ENCODE measurements at places on chromosomes 13 and 19.
A peak's percentile ranks its signal among the peaks of the same experiment; 100 is the strongest.

DNA sequence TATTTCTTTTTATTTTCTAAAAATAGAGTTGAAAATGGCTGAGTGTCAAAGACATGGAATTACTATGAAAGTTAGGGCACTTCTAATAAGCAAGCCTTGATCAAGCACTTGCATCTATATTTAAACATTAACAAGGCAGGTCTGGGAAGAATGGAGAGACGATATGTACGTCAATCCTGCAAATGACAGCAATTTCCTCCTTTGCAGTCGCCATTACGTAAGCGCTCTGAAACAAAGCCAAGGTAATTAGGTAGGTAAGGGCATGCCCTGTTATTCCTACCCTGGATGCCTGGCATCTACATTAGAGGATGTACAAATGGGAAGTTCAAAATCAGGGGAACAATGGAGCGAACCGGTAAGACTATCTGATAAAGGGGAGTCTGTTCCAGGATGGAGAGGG, 664.0 kb upstream of the ARGLU1 start:
- peak; percentile 83 for DNase-seq

DNA sequence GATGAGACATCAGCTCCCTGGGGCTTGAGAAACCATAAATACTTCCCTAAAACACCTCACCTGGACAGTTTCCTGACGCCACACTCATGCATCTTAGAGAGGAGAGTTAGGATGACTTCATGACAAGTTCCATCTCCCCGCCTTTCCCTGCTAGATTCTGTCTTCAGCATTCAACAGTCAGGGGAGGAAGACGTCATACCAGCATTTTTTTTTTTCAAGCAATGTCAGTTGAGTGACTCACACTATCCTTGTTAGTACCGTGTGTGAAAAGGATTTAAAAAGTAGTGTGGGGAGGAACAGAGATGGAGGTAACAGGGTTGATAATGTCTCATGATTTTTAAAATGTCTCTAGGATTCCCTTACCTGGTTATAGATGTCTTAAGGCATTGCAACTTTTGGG, at the start of gene OR7D2:
OR7D2 (plus strand) TSS at position 79 of the 400 bp plus-strand sequence. CDS start 6,803 bp downstream, outside the sequence.
- DNase-seq, result no peak

- DNase-seq, result no peak
Measured at GRCh38 chr19:46776927-46777911, 11.2 kb downstream of the SLC1A5 start.

GRCh38 chr13:24083141-24083540, 77.4 kb upstream of the SPATA13 start:
- DNase-seq, result no peak

DNA sequence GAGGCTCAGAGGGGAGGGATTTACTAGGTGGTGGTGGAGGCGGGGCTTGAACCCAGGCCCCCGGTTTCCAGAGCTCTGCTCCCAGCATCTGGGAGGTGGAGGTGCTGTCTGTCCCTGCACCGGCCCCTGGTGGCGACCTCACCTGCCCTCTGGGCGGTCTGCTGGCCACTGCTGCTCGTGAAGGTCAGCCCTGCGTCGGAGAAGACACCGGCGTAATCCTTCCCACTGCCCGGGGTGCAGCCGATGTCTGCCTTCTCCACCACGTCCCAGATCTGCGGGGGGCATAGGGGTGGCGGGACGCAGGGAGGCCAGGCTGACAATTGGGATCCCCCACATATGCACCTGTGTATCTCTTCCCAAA, 12.8 kb downstream of the C3 start:
- no peak for DNase-seq

DNA sequence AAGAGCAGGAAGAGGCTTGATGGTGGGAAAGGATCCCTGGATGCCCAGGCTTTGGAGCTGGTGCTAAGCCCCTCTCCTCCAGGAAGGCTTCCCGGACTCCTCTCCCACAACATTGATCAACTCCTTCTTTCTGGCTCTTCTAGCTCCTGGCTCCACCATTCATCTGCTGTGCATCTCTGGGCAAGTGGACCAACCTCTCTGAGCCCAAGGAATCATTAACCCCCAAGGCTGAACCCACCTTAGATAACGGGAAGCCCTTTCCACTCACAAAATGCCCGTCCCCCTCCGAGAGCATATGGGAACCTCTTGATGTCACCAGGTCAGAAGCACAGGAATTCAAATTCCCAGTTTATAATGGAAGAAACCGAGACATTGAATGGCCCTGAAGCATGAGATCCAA, 5.2 kb downstream of the SIRT6 start:
- no peak for DNase-seq

DNA sequence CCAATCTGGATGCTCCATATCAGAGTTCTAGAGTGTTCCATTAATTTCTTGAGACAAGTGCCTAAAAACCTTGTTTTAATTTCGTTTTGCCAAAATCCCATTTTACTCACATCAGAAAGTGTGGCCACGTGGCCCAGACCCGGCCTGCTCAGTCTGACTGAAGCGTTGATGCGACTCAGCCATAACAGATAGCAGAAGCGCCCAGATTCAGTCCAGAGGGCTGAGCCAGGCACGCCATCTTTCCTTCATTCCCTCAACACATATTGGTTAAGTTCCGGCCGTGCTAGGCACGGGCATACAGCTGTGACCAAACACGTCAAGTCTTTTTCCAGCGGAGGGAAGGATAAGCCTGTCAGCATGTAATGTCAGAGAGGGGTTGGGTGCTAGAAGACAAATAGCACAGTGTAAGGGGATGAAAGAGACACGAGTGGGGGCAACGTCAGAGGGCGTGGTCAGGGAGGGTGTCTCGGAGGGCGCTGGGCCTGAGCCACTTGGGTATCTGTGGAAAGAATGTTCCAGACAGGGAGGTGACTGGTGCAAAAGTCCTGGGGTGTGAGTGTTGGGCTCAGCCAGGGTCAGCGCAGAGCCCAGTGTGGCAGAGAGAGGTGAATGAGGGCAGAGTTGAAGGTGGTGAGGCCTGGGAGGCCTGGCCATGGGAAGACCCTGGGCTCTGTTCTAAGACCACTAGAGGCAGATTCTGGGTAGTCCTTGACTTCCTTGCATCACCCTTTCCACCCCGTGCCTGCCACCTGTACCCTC, 3.1 kb downstream of the F10 start:
- DNase-seq, result no peak

DNA sequence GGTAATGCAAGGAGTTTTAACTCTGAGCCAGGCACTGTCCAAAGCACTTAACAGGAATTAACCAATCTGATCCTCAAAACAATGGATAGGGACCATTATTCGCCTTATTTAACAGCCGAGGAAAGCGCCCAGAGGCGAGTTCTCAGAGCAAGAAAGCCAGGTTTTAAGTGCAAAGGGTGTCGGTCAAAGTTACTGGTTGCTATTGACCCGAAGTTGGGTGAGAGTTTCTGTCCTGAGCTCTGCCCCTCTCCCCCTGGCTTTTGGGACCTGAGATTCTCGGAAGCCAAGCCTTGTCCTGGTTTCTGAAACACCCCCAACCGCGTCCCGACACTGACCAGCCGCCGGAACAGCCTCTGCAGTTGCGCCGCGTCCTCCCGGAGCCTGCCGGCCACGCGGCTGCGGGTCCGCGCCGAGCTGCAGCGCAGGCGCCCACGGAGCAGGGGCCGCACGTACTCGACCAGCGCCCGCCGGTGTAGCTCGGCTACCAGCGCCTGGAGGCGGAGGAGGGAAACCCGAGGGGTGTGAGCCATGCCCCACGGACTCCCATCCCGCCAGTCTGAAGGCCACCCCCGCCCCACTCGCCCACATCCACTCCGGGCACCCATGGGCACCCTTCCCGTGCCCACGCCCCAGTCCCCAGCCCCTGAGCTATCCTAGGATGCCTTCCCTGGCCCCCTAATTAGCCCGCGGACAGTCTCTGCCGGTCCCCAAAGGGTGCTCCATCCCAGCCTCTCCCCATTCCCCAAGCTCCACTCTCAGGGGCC, 27.8 kb downstream of the EXOC3L2 start:
- DNase-seq, result no peak

DNA sequence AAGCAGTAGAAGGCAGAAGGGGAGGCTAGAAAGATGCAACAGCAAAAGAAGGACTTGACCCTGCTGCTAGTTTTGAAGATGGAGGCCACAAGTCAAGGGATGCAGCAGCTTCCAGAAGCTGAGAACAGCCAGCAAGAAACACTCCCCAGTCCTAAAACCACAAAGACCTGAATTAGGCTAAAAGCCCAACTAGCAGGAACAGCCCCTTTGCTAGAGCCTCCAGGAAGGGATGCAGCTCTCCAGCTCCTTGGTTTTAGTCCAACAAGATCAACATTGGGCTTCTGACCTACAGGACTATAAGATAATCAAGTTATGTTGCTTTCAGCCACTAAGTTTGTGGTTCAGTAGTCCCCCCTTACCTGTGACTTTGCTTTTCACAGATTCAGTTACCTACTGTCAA, 10.5 kb upstream of the LATS2 start:
- DNase-seq, result no peak

DNA sequence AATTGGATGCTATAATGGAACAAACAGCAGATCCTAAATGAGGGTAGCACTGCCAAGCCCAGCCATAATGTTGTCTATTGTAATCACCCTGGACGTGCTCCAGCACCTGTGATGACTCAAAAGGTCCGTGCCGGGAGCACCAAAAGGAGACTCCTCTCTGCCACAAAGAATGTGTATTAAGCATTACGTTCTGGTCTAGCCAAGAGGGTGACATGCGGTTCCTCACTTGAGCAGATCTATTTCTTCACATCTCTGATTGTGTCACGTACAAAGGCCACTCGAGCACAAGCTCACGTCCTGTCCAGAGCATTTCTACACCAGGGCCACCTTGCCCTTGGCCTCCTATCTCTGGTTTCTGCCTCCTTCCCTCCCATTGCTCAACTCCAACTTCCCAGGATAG, 219.9 kb upstream of the IRS2 start:
- peak; percentile 37 for DNase-seq

DNA sequence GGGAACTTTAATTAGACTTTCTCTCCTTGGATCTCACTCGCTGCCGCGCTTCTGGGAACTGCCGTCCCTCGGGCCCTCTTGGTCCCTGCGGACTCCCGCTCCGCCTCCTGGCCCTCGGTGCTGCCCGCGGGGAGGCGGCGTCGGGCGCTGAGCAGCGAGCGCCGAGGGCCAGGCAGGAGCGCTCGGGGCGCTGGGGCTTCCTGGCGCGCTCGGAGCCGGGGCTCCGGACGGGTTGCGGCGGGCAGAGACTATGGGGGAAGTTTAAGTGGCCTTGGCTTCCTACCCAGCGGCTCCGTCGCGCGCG, 704 bp downstream of the CHST8 start:
- no peak for DNase-seq

DNA sequence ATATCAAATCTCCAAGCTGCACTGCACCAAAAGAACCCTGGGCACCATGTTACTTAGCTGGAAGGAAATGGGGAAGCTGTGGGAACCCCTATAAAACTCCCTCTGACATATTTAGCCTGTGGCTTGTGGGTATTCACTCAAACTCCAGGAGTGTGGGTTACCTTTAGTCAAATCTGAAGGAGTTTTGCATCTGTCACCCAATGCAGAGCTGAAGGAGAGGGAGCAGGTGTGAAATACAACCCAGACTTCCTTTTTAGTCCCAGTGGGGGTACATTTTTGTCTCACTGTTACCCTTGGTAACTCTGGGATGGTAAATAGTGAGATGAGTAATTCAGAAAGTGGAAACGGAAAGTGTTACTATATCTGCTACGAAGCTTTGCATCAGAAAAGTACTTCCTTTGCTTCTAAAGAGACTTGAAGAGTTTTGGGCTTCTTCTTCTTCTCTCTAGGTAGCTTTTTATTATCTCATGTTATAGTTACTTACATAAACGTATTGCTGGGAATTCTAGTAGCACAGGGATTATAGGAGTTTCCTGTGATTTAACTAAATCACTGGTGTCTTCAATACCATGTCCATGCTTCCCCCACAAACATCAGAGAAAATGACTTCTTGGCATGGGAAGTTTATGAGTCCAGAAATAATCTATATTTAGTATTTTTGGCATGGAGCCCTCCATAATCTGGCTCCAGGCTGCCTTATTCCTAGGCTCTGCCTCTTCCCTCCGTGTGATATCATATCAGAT, 105.9 kb downstream of the AKAP11 start:
- no peak for DNase-seq

GRCh38 chr13:111343186-111343805, 22.9 kb downstream of the TEX29 start:
- DNase-seq, result no peak

DNA sequence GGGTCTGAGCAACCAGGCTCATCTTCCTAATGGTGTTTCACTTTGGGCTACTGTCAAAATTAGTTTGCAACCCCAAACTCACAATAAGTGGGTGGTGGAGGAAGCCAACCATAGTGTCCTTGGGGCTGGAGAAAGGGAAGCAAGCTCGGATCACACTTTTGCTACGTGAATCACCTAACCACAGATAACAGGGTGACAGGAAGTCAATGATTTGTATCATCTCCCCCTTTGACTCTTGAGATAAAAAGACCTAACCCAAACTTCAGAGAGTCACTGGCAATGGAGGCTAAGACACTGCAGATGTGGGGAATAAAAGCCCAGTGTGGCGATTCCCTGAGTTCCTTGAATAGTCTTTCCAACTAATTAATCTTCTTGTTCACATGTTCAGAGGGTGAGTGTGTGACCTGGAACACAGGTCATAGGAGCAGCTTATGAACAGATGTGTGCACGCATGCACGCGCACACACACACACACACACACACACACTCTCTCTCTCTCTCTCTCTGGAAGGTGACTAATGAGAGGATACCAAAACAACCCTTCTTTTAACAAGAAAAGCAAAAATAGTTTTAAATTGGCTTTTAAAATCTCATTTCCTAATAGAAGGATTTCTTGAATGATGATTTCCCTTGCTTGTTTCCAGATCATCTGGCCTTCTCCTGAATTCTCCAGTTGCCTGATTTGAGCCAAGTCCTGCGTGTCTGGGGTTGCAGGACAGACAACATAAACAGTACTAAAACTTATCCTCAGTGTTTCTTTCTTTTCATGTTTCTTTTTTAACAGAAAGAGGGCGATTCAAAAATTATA, 21.2 kb upstream of the DOCK9 start:
- DNase-seq, result no peak

DNA sequence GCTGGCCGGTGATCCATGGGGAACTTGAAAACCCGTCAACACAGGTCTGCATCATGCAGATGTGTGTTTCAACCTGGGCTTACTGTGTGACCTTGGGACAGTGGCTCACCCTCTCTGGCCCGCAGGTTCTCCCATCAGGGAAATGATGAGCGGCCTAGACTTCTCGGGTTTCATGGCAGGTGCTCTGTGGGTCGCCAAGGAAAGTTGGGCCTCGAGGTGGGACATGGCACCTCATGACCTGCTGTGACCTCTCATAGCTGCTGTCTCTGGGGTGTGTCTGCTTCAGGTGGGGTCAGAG, 50.8 kb upstream of the NFIC start:
- no peak for DNase-seq

- DNase-seq, result no peak
Measured at GRCh38 chr13:30276178-30276577, 31.2 kb downstream of the KATNAL1 start.

- DNase-seq, result no peak
Measured at GRCh38 chr19:48493718-48494401, 17.8 kb downstream of the LMTK3 start.

- DNase-seq, result no peak
Measured at GRCh38 chr13:31090961-31091624, 70.6 kb downstream of the HSPH1 start.

All from NCI-H1092 treated with DMSO at 0.1 percent for 48 hours (cell line).